ENCODE measurements at places on chromosomes 6 and 20.
A peak's percentile ranks its signal among the peaks of the same experiment; 100 is the strongest.

DNA sequence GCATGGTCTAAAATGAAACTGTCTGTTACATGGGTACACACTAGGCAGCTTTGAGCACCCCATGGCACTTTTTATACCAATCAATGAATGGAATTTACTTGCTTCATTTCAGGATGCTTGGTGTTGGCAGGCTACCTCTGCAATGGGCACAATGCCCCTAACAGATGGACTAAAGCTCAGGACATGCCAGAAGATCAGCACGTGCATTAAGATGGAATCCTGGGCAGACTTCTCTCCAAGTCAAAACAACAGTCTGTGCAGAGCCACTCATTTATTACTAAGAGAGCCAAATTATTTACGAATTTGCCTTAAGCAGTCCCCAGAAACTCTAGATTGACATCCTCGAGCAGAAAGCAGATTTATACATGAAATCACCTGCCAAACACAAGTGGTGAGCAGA lies 55.8 kb upstream of the SCML4 start:
- DNase-seq: no peak

- DNase-seq: no peak
These were observed 13.0 kb downstream of the GMDS start for GRCh38 chr6:2232445-2232844.

GRCh38 chr20:11267131-11267761 lies 593.4 kb upstream of the JAG1 start:
- no peak for DNase-seq

DNA sequence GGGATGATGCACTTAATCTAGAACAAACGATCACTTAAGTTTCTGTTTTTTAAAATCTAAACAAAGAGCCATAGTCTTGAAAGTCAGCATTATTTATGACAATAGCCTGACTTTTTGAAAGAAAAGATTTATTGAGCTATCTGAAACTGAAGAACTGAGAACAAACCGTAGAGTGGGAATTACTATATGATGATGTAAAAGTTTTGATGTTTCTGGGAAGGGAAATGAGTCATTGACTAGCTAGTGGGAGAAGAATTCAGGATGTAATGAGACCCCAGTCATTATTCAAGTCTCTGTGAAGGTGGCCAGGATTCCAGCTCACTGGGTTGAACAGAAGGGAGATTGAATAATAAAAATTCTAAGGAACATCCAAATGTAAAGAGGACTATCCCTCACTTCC lies 83.4 kb upstream of the FABP7 start:
- no peak for DNase-seq

- no peak for DNase-seq
These were observed 18.0 kb upstream of the PACSIN1 start for GRCh38 chr6:34447910-34448309.

DNA sequence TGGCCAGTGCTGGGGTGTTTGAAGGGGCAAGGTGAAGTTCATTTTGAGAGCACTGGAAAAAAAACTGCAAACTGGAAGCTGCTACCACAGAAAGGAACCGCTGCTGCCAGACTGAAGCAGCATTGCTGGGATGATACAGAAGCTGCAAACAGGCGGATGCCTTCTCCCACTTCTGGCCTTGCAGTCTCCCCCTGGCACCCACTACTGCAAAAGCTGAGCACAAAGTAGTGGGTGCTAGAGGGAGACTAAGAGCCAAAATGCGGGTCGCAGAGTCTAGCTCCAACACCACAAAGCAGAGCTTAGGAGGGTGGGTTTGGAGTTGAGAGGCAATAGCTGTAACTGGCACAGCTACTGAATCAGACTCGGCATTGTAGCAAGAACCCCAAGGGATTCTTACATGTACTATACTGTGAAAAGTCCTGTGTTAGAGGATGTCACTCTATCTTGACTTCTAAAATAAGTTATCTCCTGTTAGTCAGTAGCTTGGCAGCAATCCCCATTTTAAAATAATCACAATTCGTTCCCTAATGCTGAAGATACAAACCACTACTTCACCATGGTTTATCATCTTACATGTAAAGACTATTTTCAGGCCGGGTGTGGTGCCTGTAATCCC lies 44.0 kb upstream of the COL21A1 start:
- DNase-seq: no peak

GRCh38 chr6:130981409-130981808 lies 81.6 kb downstream of the EPB41L2 start:
- no peak for DNase-seq

DNA sequence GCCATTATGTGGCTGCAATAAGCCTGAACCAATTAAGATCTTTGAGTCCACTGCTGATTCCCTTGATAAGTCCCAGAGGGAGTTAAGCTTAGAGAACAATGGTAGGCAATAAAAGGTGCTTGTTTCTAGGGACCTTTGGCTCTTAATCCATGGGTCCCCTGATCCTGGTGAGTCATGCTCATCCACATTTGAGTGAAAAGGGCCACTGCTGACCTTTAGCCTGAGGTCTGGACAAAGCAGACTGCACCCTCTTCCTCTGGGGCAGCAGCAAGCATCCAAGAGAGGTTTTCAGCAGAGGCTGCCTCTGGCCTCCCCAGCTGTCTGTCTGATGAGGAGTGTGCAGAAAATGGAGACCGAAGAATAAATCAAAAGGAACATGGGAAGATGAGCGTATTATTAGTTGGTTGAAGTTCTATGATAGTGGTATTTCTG lies 16.1 kb upstream of the SCGN start:
- no peak for DNase-seq

DNA sequence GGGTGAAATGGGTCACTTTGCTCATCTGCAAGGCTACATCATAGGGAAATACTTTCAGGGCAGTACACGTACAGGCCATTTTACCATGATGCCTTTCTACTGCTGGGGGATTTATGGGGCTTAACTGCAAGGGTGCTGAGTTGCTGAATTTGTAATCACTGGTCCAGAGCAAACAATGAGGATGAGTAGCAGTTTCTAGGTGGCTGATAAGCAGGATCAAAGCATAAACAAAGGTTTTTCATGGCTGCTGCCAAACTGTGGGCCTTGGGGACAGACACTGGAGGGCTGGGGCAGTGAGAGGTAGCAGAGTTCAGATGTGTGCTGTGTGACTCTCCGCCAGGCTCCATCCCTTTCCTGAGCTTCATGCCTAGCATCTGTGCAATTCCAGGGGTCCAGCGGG lies 68.3 kb downstream of the CNBD2 start:
- no peak for DNase-seq

GRCh38 chr20:57417830-57418780 lies 26.9 kb downstream of the RBM38 start:
- no peak for DNase-seq

DNA sequence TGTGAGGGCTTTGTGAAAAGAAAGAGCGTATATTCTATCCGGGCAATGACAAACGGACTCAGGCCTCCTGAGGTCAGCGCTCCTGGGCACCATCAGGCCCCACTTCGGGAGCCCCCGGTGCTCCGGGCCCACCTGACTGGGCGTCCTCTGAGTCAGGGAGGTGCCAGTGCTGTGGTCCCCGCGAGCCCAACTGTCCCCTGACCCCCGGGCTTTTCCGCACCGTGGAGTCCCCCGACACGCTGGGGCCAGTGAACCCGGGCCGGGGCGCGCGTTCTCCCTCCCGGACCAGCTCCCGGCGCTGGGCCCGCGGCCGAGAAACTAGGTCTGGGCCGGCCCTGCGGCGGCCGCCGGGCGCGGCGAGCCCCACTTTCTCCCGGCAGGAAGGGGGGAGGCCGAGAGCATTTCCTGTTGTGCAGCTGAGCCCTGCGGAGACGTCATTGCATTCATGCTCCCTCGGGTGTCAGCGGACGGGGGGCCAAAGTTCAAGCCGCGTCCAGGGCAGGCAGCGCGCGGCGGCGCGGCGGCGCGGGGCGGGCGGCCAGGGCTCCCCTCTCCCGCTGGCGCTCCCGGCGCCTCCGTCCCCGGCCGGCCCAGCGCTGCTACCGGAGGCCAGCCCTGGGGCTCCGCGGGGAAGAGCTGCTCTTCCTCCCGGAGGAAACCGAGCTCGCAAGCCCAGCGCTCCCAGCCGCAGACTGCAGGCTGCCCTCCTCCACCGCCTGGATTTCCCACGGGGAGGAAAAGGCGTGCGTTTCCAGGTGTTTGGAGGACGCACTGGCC lies 18.3 kb downstream of the HIVEP2 start:
- peak; percentile 72 for DNase-seq

GRCh38 chr6:70163795-70164194 lies 139.1 kb downstream of the COL9A1 start:
- DNase-seq: no peak

- no peak for DNase-seq
These were observed 49.9 kb downstream of the EZR start for GRCh38 chr6:158769234-158769770.

- no peak for DNase-seq
These were observed 40.3 kb upstream of the HIVEP2 start for GRCh38 chr6:142985281-142985680.

DNA sequence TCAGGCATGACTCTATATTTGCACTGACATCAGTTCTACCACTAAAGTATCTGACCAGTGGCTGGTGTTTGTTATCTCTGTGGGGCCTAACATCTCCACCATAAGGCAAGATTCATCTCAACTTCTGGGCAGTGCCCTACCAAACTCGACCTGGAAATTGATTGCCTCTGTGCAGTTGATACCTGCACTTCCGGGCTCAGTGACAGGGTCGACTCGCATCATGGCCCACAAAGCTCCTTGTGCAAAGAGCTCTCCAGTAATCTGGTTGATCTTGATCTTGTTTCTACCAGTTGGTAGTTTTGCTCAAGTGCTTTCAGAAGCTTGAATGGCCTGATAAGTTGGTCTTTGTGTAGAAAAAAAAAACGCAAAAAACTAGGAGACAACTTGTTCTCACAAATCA lies 501.1 kb upstream of the JAG1 start:
- no peak for DNase-seq

DNA sequence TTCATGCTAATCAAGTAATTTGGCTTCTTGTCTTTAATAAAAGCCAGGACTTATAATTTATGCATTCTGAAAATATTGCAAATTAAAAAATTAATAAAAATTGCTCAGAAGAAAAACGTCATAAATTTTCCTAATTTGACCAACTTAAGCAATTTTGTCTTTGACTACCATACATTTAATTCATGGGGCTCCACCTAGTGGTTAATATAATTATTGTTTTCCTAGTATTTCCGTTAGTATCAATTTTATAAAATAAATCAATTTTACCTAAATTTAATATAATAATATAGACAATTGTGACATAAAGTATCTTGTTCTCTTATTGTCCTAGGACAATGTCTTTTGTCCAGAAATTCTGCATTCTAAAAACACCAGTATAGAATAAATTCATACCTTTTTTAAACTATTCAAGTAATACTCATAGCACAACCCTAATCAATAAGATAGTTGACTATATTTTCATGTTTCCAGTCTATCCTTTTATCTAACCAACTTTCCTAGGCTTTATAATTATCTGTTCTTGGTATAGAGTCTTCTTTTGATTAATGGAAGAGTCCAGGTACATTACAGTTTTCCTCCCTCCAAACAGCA lies 319.9 kb downstream of the TRDN start:
- DNase-seq: no peak

GRCh38 chr6:31822036-31822821 lies 5.3 kb upstream of the HSPA1B start:
- DNase-seq: peak; percentile 52

DNA sequence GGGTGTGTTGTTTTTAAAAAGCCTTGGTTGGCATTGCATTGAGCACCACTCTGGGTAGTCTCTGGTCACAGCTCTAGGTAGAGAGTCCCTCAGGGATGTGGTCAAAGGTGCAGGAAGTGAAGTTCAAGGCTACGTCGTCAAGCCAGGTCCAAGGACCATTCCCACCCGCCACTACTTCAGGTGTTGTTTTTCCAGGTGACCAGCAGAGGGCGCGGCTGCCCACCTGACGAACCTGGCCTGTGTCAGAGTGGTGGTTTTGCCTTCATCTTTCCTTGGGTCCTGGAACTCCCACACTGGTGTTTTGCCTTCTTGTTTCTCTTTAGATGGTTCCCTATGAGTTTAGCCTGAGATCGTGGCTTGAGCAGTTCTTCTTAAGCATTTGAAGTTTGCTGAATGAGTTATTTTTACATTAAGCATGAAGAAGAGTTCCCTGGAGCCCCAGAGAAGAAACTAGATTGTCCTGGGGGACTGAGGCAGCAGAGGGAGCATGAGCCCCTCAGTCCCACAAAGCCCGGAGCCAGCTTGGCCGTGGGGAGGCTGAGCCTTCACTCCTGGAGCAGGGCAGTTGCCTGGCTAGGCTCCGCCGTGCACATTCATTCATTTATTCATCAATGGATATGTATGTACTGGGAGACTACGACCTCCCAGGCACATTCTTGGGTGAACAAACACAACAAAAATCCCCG lies 5.6 kb upstream of the PHACTR3 start:
- DNase-seq: peak; percentile 22

- DNase-seq: no peak
These were observed 560 bp downstream of the YTHDF1 start for GRCh38 chr20:63215101-63216040.

GRCh38 chr20:53926428-53927028 lies 143.9 kb downstream of the BCAS1 start:
- no peak for DNase-seq

- no peak for DNase-seq
These were observed 23.1 kb downstream of the FBXL4 start for GRCh38 chr6:98924647-98925046.

DNA sequence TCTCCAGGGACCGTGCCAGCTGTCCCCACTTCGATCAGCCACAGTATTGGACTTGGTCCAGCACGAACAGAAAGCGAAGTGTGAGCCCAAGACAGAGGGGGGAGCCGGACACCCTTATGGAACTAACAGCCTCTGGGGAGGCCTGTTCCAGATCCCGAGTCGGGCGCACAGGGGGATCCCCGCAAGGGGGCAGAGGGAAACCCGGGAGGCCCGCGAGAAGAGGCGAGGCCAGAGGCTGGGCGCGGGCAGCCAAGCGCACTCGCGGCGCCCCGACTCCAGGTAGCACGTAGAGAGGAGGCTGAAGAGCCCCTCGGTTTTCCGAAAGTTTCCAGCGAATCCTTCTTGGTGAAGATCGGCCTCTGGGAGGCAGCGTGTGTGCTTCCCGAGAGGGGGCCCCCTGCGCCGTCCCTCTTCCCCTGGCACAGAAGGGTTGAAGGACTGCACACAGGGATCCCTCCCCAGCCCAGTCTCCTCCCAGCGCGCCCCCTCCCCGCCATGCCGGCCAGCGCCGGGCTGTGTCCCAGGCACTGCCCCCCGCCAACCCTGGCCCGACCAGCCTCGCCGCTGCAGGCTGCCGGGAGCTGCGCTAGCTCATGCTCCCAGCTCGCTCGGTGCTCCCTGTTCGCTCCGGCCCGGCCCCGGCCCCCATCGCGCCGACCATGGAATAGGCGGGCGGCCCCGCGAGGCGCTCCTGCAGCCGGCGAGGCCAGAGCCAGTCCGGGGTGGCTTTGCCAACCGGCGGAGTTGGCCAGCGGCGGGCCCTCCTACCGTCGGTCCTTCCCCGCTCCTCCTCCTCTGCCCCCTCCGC lies 577 bp upstream of the SLC24A3 start:
- no peak for DNase-seq

DNA sequence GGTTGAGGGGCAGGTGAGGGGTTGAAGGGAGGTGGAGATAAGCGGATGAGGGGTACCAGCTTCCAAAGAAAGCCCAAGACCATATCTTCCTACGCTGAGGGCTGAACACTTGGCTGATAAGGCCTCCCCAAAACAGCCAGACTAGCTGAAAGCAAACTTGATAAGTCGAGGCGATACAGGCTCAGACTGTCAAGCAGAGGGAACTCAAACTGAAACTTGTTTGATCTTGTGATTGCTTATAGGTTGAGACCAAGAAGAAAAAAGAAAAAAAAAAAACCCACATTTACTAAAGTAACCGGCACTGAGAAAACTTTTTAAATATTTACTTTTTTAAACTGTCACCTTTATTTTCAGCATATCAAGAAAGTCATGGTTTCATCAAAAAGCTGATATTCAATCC lies 73.6 kb downstream of the TRERF1 start:
- no peak for DNase-seq

Data from CD4-positive, alpha-beta T cell (primary cell).